ENCODE measurements at places on chromosomes 13 and 19.

DNA sequence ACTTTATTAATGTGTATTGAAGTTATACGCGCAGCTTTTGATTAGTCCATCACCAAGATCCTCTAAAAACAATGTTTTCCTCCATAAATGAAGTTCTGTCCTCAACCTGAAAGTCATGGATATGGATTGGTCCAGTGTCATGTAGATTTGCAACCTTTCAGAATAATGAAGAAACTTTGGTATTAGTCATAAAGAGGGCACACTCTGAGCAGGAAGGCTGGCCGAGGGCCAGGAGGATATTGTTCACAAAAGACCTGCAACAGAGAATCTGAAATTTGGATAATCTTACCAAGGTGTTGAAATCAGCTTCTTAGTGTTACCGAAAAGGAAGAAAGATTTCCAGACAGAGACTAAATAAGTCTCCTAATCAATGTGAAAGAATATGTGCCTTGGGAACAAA is 20.7 kb downstream of the CLDN10 start:
- DNase-seq: no peak

DNA sequence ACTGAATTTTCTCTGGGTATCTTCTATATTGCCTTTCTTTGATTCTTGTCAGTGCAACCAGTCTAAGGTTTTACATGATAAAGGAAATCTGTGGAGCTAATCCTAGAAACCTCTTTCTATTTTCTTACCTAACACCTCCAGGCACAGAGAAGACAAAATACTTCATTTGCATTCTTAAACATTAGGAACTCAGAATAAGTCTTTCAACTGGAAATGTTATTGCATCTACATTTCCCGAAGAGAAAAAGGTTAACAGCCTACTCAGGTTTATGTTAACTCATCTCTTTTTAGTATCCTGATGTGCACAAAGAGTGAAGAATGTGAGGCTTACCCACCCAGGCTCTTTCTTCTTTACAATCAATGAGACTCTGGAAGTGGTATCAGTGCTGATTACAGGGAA is 106.7 kb downstream of the PCCA start:
- no peak for DNase-seq

DNA sequence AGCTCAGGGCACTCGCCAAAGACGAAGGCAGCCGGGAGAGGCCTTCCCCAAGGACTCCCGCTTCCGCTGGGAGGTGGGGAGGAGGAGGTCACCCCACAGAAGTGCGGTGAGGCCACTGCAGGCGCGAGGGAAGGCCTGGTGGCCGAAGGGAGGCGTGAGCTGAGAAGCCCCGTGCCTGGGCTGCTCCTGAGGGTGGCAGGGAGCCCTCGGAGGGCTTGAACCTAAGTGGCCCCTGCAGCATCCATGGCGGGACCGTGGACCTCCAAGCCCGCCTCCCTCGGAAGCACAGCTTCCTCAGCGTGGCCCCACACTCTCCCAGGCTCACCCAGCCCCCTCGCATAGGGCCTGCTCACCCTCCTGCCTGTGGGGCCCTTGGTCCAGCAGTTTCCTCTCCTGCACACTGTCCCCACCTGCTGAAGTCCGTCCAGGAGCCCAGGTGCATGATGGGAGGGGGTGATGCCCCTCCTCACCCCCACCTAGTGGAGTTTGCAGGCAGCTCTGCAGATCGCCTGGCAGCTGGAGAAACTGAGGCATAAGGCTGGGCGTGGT is 25.9 kb downstream of the EFNA2 start:
- no peak for DNase-seq

GRCh38 chr19:31539386-31539785 is 190.2 kb upstream of the TSHZ3 start:
- no peak for DNase-seq

GRCh38 chr13:63625869-63626268 is 2210.2 kb upstream of the PCDH20 start:
- no peak for DNase-seq

GRCh38 chr13:31631746-31632145 is 107.6 kb upstream of the RXFP2 start:
- DNase-seq: no peak

DNA sequence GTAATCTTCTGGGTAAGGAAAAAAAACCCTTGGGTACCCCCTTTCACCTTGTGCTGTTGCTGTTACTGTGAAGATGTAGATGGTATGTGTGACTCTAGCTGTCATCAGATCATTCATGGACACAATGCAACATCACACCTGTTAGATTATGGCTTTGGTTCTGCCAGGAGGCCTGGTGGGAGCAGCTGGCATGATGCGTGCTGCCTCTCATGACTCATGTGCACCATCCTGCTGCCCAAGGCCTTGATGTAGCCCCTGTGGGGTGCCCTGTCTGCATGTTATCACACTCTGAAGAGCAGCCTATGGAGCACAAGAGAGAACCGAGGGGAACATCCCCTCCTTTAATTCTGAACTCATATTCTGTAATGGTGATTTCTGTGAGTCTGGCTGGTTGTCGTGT is 57.7 kb upstream of the TEX29 start:
- DNase-seq: no peak

- DNase-seq: no peak
Measured at GRCh38 chr13:29339386-29340272, 255.9 kb downstream of the SLC7A1 start.

DNA sequence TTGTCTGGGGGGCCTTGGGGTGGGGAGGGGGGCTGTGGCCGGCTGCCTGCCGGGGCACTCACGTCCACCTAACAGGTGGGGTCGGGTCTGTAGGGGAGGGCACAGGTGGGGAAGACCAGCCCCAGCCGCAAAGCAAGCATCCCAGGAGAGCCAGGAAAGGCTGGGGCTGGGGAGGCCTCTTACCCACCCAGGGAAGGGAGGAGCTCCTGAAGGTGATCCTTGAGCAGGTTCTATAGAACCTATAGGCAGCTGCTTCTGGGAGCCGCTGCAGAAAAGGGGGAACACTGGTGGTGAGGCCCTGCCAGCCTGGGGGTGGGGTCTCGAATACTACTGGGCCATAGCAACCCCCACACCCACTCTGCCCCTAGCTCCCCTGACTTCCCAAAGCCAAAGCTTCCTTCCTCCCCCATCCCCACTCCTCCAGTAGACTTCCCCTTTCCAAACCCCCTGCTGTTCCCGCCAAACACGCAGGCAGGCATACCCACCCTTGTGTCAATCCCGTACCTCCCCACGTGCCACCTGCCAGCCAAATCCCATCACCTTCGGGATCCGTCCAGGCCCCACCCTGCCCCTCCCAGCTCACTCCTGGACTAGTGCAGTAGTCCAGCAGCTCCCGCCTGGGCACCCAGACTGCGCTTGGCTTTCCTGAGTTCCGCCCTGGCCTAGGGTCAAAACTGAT is 5.6 kb downstream of the KLF16 start:
- DNase-seq: no peak

GRCh38 chr13:21362741-21363140 is 96.4 kb downstream of the ZDHHC20 start:
- no peak for DNase-seq

GRCh38 chr19:18198374-18198773 is 5.4 kb downstream of the MPV17L2 start:
- DNase-seq: no peak

Data from NCI-H2081 treated with DMSO at 0.1 percent for 48 hours (cell line).